Ovary (tissue), 10 donors: ENCODE measurements at places on chromosomes 4 and X.

GRCh38 chr4:64465263-64465662, 56.0 kb upstream of the TECRL start:
- DNase-seq, result no peak

GRCh38 chr4:56086073-56086541, 137.4 kb downstream of the CEP135 start:
- DNase-seq, result no peak

- DNase-seq, result no peak
Measured at GRCh38 chr4:3500634-3501101, 31.6 kb downstream of the LRPAP1 start.

DNA sequence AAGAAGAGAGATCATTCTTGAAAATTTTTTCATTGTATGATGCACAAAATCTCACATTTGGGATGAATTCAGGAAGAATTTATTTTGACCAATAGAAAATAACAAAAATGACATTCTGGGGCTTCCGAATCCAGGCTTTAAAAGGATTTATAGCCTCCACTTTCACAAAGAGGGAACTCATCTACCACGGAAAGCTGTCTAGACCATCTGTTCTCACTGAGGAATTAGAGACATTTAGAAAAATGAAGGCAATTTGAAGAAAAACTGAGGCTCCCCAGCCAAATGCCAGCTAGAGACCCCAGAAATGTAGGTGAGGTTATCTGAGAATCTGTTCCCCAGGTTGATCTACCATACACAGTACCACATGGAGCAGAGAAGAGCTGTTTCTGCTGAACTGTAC, 464.3 kb downstream of the TMA16 start:
- no peak for DNase-seq

GRCh38 chrX:115229337-115230003, 4.4 kb downstream of the LRCH2 start:
- no peak for DNase-seq

DNA sequence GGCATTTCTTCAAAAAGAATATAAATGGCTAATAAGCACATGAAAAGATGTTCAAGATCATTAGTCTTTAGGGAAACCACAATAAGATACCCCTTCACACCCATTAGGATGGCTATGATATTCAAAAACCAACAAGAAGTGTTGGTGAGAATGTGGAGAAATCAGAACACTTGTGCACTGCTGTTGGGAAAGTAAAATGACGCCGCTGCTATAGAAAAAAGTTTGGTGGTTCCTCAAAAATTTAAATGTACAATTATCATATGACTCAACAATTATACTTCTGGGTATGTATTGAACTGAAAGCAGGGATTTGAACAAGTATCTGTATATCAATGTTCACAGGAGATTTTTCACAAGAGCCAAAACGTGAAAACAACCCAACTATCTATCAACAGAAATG, 29.4 kb upstream of the NEUROG2 start:
- DNase-seq, result no peak

DNA sequence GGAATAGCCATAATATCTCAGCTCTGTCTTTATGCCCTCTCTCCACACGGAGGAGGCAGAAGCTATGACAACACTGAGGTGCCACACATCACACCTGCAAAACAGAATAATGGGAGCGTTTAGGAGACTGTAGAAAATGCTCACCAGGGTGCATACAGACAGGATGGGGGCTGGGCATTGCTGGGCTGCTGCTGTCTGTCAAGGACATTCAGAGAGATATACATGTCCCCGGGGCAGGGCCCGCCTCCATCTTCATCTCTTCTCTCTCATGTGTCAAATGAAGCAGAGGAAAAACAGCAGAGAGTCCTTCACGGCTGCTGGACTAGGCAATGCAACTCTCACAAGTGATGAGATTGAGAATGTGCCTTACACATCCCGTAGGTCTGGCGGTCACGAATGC, 65.3 kb upstream of the DHRSX start:
- DNase-seq, result no peak

DNA sequence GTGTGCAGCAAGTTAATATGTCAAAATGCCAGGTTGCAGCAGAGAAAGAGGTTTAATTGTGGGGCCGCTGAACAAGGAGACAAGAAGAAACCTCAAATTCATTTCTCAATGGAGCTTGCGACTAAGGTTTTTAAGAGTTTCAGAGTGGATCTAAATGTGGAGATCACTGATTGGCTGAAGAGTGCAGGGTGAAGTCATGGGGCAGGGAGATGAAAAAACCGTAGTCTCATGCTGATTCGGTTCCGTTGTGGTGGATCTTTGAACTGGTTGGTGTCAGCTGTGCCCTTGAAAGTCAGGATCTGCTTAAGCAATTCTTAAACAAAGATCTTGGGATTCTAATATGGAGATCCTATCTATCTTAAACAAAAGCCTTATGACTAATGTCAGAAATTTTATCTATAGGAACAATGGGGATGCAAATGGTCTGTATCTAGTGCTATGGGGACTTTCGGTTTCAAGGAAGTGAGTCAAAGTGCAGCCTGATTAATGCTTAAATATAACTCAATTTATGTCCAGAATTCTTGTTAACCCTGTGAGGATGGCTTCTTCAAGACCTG, 173.9 kb upstream of the CENPE start:
- DNase-seq, result no peak

DNA sequence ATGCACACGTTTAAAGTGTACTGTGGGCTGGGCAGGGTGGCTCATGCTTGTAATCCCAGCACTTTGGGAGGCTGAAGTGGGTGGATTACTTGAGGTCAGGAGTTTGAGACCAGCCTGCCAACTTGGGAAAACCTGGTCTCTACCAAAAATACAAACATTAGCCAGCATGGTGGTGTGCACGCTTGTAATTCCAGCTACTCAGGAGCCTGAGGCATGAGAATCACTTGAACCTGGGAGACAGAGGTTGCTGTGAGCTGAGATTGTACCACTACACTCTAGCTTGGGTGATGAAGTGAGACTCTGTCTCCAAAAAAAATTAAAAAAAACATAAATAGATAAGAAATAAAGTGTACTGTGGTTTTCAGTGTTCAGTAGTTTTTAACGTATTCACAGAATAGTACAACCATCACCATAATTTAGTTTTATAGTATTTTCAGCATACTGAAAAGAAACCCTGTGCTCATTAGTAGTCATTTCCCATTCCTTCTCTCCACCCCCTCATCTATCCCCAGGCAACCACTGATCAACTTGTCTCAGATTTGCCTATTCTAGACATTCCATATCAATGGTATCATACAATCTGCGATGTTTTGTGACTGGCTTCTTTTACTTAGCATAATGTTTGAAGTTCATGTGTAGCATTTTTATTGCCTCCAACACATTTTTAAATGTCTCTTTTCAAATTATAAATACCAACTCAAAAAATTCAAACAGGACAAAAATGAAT, 19.1 kb downstream of the SLAIN2 start:
- DNase-seq, result no peak

DNA sequence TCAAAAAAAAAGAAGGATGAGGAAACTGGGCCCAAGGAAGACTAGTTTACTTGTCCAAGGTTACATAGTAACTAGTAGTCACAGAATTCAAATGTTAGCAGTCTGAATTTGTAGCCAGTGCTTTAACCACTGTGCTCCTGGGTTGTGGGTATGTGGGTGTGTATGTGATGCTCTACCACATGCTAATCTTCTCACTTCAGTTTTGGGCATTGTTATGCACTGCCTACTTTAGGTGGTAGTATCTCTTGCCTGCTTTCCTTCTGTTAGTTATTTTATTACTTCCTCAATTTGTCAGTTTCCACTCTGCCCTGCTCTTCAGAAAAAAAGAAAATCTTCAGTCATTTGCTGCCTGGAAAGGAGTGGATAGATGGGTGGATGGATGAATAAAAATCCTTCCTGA, 219.2 kb downstream of the RPA4 start:
- no peak for DNase-seq

DNA sequence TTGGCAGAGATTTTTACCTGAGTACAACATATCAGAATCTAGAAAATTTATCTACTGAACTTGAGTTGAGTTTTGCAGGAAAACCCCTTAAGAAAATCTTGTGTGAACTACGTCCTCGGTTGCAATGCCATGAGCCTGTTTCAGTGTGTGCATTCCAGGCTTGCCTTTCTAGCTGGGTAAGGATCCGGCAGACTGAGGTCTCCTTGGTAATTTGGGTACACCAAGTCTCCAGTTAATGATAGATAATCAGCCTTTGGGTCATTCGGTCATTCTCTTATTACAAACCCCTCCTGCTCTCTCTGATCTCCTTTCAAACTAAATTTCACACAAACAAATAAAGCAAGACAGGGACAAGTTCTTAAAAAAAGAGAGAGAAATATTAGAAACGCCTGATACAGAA, 5.9 kb upstream of the HAND2 start:
- no peak for DNase-seq

DNA sequence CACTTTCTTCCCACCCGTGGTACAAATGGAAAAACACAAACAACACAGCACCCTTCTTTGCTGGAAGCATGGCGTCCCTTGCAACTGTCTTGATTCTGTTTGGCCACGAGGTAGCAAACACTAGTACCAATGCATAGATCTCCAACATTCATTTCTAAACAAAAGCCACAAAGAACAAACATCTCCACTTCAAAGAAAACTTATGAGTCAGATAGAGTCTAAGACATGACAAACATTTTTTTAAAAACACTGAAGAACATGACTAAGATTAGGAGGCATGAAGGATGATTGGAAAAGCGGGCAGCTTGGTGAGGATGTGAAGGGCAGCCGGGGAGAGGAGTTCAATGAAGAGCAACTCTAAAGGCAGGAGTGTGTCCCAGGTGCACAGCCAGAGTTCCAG, 197.6 kb upstream of the FAM9B start:
- no peak for DNase-seq

- no peak for DNase-seq
Measured at GRCh38 chr4:76036855-76037254, 985 bp upstream of the CXCL11 start.
